ENCODE measurements at places on chromosomes 2 and 18.

- no peak for DNase-seq
These were observed 9.3 kb upstream of the ATL2 start for GRCh38 chr2:38386377-38386776.

DNA sequence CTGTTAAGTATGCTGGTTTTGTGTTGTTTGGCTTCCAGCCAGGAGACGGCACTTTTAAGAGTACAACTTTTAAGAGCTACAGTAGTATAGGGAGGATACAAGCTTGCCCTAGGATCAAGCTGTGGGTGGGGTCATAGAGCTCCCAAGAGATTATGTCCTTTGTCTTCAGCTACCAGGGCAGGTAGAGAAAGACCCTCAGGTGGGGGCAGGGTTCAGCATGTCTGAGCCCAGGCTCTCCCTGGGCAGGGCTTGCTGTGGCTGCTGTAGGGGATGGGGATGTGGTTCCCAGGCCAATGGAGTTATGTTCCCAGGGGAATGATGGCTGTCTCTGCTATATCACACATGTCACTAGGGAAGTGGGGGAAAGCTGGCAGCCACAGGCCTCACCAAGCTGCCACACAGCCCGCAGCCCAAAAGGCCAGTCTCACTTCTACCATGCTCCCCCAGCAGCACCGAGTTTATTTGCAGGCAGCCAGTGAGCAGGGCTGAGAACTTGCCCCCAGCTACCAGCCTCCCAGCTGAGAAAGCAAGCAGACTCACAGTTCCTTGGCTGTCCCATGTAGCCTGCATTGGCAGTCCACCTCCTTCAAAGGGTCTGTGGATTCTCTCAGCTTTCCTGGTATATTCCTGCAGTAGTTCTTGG is 105.7 kb upstream of the ERBB4 start:
- no peak for DNase-seq

DNA sequence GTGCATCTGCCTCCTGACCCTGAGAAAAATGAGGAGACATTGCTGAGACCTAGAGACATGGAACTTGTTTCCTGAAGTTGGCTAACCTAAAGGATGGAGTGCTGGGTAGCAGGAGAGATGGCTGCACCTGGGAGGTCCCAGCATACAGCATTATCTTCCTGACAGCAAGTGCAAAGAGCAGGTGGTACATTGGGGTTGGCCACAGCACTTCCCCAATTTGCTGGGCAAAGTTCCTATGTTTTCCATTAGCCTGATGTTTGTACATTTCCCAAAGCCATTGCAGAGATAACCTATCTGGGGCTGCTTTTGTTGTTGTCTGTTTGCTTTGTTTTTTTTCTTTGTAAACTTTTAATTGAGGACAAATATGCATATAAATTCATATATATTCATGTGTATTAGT is 296.7 kb downstream of the HRH4 start:
- no peak for DNase-seq

DNA sequence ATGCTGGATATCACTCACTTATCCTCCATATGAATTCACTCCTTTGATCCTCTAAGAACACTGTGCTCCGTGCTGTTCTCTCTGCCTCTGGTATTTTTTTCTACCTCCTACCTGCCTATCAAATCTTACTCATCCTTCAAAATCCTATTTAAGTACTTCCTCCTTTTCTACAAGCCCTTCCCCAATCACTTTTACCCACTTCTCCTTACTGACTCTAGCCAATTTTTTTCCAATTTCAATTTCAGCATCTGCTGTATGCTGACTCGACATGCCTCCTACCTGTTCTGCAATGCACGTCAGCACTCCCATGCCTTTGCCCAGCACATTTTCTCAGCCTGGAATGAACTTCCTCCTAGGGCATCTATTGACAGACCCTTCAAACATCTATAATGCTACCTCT is 37.3 kb upstream of the LNPK start:
- DNase-seq: no peak

DNA sequence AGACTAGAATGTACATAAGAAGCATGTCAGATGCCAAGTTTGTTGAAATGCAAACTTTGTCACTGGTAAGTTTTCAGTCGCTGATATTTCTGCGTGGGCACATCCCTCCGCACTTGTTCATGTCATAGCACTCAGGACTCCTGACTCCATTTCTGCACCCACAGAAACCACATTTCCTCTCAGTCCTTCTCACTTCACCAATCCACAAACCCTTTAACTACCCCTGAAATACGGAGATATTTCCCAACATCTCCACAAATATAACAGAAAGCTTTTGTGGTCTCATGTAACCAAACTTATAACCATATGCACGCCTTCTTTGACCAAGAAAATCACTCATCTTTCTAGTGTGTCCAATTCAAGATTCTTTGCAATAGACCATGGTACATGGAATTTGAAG is 276.9 kb upstream of the ERBB4 start:
- no peak for DNase-seq

GRCh38 chr18:44840058-44840790 is 159.5 kb downstream of the SETBP1 start:
- no peak for DNase-seq

GRCh38 chr2:164014068-164014731 is 278.4 kb upstream of the FIGN start:
- no peak for DNase-seq

- no peak for DNase-seq
These were observed 5.4 kb downstream of the CXCR4 start for GRCh38 chr2:136112317-136113208.

- no peak for DNase-seq
These were observed 583 bp downstream of the HIBCH start for GRCh38 chr2:190318931-190319554.

DNA sequence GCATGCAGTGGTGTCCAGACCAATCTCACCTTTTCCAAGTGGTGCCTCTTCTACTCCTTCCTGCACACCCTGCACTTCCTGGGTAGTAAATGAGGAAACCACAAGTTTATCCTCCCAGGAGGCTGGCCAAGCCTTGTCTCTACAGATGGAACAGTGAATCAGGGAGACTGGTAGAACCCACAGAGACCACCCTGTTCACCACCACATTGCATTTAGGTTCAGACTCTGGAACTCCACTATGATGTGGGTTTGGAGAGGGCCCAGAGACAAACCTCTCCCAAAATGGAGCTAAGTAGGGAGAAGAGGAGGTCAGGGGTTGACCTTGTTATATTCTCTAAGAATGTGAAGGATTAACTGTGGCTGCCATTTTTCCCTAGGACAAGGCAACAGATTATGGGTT is 102.8 kb upstream of the FZD7 start:
- DNase-seq: no peak

GRCh38 chr2:3498783-3499394 is 20.4 kb downstream of the ADI1 start:
- DNase-seq: peak; percentile 5

DNA sequence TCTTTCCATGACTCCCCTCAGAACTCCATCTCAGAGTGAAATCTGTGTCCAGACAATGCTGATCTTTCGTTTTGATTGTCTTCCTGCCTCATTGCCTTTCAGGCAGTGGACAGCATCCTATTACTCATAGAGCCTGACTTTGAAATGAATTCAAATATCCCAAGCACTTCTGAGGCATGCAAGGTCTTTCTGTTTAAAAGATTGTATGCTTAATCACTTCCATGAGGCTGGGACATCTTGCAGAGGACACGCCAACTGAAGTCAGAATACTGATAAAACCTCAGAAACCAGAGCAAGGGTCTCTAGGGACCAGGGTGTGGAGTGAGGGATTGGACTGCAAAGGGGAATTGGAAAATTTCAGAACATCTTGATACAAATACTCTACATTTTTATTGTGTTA is 836.5 kb upstream of the ID2 start:
- no peak for DNase-seq

GRCh38 chr18:50161597-50162205 is 33.2 kb downstream of the MYO5B start:
- DNase-seq: no peak

DNA sequence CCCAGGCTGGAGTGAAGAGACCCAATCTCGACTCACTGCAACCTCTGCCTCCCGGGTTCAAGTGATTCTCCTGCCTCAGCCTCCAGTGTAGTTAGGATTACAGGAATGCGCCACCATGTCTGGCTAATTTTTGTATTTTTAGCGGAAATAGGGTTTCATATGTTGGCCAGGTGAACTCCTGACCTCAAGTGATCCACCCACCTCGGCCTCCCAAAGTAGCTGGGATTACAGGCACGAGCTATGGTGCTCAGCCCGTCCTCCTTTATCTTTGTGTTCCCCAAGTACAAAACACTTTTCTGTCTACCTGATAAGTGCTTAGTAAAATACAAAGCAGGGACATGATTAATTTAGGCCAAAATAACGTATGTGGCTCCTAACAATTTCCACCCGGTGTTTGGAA is 91.2 kb upstream of the STK17B start:
- no peak for DNase-seq

DNA sequence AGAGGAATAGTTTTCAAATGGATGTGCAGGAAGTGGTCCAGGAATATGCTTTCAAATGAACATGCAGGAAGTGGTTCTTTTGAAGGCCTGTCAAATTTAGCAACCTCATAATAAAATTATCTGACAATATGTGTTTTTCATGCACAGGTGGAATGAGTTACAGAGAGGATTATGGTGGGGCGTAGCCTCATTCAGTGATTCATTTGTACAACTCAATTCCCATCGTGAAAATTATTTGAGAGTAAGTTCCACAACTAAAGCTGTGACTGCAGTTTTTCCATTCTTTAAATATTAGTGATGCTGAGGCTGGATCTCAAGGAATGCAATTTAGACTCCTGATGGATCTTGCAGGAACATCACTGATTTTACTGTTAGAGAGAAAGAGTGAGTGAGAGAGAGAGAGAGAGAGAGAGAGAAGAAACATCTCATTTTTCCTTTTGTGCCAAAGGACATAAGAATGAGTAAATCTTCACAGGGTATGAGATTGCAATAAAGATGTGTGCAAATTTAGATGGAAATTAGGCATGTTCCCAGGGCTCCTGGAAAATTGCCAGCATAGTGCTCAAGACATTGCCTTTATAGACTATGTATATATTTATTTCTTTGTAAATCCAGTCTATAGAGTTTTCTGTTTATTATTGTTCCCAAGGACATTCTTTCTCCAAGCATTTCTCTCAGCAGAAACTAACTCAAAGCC is 394.9 kb upstream of the ZEB2 start:
- no peak for DNase-seq

DNA sequence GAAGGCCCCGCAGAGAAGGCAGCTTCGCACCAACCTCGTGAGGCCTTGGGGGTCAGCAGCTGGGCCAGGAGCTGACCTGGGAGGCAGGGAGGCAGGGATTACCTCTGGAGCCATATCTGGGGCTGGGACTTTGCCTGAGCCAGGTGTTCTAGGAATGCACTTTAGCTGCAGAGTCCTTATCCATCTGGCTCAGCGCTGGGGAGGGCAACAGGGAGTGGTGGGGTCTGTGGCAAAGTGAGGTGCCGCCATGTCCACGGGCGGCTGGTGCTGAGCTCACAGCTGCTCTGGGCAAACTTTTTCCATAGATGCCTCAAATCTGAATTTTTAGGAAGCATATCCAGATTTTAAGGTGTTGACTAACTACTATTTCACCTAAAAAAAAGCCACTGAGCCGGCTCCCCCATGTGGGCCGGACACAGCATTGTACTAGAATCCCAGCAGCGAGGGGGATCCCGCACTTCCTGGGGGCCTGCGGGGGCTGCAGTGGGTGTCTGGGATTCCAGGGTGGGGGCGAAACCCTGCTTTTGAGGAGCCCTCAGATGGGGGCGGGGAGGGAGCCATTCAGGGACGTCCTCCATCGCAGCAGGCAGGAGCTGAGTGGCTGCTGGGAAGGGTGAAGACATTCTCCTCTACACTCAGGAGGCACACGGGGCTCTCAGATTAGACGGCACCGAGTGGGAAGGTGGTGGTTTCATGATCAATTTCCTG is 34.6 kb downstream of the RTP5 start:
- peak; percentile 61 for DNase-seq

GRCh38 chr2:60608679-60609078 is 55.2 kb upstream of the BCL11A start:
- no peak for DNase-seq

Data from H7 (cell line).